ENCODE measurements at places on chromosomes 6 and 20.

DNA sequence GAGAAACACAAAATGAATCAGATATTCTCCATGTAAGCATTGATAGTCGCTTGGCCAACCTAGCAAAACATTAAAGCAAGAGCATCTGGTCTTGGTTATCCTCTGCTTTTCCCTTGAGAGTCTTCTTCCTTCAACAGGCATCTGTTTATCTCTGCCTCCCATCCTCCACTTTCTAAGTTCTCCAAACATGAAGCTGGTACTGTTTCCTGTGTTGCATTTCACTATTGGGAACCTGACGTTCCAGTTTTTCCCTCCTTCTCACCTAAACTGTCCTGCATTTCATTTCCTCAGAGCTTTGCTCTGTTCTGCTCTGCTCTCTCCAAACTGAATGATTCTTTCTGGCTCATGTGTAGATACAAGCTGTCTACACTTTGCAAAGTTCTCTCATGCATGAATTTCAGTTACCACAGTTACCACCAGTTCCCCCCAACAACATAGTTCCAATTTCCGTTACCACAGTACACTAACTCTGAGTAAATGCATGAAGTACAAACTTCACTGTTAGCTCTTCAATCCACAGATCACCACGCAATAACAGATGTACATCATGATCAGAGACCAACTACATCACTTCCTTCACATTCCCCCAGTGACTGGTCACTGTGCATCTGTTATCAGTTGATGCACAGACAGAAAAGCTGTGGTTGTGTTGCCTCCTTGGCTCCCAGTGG, 86.7 kb upstream of the F13A1 start:
- DNase-seq = no peak

DNA sequence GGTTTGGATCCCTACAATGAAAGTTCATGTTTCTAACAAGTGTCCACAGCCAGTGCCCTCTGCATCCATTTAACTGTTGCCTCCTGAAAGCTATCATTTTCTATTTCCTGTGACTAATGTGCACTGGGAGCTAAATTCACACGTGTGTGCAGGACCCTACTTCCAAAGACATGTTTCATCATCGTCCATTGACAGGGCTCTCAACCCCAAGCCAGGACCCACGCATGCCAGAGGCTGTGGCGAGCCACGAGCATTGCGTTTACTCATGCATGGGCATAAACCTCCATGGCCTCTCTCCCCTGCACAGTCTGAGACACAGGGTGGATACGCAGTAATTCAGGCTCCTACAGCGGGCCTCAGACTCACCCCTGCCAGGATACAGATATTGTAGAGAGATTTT, 153.2 kb downstream of the MAFB start:
- DNase-seq = no peak

- no peak for DNase-seq
Observed at GRCh38 chr6:145045582-145045981, 689.7 kb downstream of the EPM2A start.

GRCh38 chr6:120564779-120565178, 769.5 kb downstream of the TBC1D32 start:
- DNase-seq = no peak

GRCh38 chr6:43708860-43709653, 21.5 kb upstream of the MRPS18A start:
- DNase-seq = no peak

GRCh38 chr20:35297155-35297554, 4.9 kb upstream of the FAM83C start:
- DNase-seq = no peak

- no peak for DNase-seq
Observed at GRCh38 chr20:41888434-41888833, 270.3 kb upstream of the CHD6 start.

GRCh38 chr20:38426006-38426897, 8.9 kb downstream of the SNHG17 start:
- no peak for DNase-seq

DNA sequence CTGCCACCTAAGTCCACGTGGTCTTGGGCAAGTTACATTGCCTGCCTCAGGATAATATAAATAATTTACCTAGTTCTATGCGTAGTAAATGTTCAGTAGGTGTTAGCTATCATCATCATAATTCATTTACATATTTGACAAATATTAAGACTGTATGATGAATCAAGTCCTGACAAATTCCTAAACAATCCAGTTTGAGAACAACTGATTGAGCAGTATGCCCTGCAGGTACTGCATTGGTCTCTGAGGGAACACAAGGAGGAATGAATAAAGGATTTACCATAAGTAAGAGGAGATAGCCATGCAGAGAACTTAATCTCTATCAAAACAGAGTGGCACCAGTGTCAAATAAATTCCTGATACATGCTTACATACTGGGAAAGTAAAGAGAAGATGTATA, 70.4 kb downstream of the SAMD5 start:
- DNase-seq = no peak

DNA sequence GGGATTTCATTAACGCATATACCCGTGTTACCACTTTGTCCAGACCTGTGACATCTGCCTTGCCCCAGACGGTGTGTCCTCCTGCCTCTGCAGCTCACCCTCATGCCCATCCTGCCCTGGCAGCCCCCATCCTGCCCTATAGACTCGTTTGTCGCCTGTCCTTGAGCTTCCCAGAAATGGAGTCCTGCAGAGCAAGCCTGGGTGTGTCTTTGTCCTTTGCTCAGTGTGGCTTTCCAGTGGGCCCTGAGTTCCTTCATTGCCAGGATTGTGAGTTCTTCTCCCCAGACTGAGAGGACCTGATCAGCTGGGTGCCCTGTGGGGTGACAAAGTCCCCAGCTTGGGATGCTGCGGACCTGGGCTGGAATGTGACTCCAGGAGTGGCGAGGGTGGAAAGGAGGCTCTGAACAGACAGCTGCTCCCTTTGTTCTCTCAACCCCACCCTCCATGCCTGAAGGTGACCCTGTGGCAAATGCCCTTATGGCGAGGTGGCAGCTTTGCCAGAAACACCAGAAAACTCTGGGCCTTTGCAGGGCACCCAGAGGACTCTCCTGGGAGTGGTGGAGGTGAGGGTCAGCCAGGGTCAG, 2.4 kb upstream of the CST3 start:
- DNase-seq = no peak

DNA sequence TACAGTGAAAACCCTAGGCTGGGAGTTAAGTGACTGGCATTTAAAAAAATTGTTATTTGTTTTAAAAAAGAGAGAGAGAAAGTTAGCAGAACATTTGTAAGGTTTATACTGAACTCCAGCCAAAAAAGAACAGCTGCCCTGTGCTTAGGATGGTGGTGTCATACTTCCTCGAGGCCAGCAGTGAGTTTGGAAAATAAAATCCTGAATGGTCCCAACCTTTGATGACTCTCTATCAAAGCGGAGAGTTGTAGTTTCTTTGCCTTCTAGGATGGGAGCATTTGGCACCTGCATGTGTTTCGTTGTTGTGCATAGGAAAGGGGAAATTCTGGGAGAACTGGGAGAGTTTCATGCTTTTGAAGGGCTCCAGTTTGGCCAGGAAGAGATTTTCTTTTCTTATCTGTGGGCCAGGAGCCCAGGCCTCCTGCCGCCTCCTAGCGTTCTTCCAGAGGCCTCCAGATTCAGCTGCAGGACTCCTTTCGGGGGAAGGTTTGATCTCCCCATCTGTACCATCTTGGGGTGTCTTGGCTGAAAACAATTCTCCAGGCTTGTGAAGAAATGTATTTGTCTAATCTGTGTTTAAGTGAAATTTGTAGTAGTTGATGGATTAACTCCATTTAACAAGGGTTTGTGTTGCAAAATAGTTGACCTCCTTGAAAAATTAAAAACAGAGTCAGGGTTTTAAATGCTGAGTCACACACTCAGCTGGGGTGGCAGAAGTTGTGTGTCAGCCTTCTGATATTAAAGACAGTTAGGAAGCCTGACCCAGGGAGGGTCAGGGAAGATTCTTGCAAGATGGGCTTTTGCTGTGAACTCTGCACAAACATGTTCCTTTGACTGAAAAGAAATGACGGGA, 63.4 kb downstream of the TXNDC5 start:
- no peak for DNase-seq

DNA sequence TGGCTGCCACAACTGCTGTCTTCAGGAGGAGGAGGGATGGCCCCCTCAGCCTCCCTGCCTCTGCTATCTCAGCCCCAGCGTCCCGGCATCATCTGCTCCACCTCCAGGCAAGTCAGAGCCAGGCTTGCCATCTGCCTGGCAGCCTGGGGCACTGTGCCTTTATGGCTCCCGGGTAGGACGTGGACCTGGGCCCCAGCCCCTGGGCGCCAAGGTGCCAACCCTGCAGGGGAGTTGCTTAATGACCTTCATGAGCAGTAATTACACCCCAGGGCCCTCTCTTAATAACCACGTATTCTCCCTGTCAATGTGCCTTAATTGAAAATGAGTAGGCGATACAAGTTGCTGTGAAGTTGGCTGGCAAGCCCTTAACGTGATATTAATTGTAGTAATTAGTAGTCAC, 122.1 kb upstream of the MLN start:
- DNase-seq = no peak

- no peak for DNase-seq
Observed at GRCh38 chr6:71588490-71588889, 297.9 kb upstream of the RIMS1 start.

DNA sequence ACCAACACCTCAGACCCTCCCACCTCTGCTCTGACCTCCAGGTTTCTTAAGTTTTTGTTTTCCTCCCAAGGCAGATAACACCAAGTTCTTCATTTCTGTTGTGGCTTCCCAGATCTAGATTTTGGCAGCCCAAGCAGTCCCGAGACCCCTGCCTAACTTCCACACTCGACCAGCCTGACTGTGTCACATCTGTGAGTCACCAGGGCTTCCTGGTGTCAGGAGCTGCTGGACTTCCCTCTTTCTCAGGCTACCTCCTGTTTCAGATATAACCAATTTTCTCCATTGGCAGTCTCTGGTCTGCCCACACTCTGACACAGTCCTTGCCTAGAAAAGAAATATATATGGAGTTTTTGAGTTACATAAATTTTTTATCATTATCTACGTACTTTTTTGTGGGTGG, 46.1 kb upstream of the CCN6 start:
- DNase-seq = no peak

GRCh38 chr6:126432564-126432963, 92.6 kb downstream of the CENPW start:
- no peak for DNase-seq

DNA sequence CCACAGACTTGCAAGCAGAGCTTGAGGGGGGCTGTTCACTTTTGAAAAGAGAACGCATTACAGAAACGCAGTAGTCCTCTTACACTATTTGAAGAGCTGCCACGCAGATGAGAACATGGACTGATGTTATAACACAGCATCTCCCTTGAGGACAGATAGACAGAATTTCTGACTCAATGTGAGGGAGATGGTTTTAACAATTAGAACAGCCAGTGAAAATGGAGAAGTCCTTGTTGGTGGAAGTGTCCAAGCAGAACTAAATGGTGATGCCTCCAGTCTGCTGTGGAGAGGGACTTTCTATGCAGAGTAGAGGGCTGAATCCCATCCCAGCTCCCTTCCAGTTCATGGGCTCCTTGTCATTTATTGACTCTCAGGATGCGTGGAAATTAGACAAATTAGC, 100.0 kb downstream of the RREB1 start:
- DNase-seq = no peak

DNA sequence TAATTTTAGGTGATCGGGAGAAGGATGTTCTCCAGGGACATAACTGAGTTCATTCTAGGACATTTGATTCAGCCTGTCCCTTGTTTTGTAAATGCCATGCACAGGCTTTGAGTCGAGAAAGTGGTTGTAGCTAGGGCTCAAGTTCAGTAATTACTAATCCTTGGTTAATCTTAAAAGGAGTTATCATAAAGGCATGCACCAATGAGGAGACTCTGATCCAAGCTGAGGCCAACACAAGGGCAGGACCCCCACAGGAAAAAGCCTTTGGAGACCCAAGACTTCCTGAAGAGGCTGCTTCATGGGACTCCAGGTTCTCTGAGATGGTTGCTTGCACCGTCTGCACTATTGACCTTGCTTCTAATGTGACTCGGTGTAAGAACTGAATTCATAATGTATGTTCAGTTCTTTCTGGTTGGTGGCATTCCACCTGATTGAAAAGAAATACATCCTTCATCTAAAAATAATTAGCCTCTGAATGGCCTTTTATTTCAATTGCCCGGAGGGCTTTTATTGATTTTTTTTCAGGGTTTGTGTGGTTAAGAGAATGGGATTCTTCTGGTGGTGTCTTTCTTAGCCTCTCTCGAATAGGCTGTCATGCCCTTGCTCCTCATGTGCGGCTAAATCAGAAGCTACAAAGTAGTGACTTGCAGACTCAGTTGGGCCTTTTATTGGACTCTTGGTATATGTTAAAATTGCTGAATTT, 201.7 kb upstream of the PLCB4 start:
- no peak for DNase-seq

DNA sequence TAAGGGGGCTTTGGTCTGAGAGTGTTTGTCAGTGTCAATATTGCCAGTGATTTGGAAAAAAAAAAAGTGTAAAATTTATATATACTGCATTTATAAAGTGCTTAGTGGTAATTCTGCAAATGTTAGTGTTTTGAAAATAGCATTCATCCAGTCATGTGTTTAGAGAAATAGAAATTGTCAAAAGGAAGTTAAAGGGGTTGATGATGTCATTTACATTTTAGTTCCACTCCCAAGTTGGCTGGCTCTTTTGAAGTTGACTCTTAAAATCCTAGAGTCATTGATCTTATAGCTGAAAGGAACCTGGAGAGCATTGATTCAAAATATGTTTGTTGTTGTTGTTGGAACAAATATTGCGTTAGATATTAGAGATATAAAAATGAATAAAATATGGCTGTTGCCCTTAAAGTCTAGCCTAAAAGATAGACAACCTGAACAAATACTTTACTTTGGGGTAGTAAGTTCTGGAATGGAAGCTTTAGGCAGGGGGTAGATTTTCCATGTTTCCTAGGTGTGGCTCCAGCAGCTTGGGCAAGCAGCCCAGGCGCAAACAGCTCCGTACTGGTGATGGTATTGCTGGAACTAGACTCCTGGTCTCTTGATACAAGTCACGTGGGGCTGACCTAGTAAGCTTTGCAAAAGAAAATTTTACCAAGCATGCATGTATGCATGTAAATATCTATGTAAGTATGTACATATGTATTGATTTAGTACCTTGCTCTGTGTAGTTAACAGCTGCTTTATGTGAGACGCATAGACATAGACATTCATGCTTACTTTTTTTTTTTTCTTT, 46.3 kb downstream of the HIVEP1 start:
- no peak for DNase-seq

DNA sequence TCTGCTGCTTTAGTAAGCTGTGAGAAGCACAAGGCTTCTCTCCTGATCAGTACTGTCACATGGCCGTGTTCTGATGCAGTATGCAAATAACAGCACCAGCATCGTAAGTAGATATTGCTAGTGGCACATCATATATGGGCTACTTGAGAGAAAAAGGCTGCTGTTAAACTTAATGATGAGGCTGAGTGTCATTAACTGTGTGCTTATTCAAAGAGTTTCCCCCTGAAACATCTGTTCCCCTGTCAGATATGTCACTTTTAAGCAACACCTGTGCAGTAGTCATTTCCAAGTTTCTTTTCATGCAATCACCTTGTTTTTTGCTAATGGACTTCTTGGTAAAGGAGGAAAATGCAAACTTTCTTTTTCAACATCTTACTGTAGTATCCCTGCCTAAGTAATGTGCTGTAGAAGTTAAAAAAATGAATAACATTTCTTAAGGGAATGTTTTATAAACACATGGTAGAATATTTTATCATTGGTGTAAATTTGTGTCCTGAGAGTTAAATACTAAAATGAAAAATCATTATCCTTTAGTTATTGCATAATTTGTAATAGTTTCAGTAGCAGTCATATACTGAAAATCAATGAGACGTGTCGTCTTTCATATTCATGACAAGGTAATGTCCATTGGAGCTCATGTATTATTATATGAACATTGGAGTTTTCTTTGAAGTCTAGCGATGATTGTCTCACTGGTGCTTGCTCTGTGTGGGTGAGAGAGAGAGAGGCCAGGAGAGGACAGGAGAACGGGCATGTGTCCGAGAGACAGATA, 366.3 kb downstream of the CDKAL1 start:
- DNase-seq = no peak

- DNase-seq = no peak
Observed at GRCh38 chr6:124373386-124373785, 569.7 kb downstream of the NKAIN2 start.
